ENCODE measurements at places on chromosomes 5 and 9. TPM values are rescaled to one million over a fixed set of nuclear protein-coding genes. Genes with fewer than 3 reads are reported as not detected.

GRCh38 chr9:35686222-35687203 is 3.2 kb downstream of the TPM2 start:
- H3K27ac ChIP-seq: peak overlapping the region; percentile 95
- no peaks in the 10 kb centered on the region for H3K27me3 ChIP-seq
- peak; percentile 73 for DNase-seq
- peaks cover 36% of the 10 kb centered on the region for H3K36me3 ChIP-seq

Gene EDIL3
- 7.7 TPM for total RNA-seq

GRCh38 chr9:20988061-20988460 is 43.4 kb downstream of the HACD4 start:
- DNase-seq: no peak
- H3K36me3 ChIP-seq: peaks cover 28% of the 10 kb centered on the region
- no peak overlapping the region for H3K4me3 ChIP-seq
- H3K27me3 ChIP-seq: no peaks in the 10 kb centered on the region
- H3K4me1 ChIP-seq: no peaks in the 10 kb centered on the region

- no peak overlapping the region for H3K27ac ChIP-seq
- H3K36me3 ChIP-seq: no peaks in the 10 kb centered on the region
- no peak overlapping the region for H3K4me3 ChIP-seq
- DNase-seq: no peak
- H3K27me3 ChIP-seq: no peaks in the 10 kb centered on the region
Measured at GRCh38 chr9:33234511-33235467, 5.2 kb upstream of the SPINK4 start.

- no peak overlapping the region for H3K27ac ChIP-seq
- no peaks in the 10 kb centered on the region for H3K36me3 ChIP-seq
- no peaks in the 10 kb centered on the region for H3K27me3 ChIP-seq
Measured at GRCh38 chr5:158273035-158273434, 414.1 kb upstream of the CLINT1 start.

GRCh38 chr9:23123048-23123632 is 676.5 kb downstream of the DMRTA1 start:
- no peaks in the 10 kb centered on the region for H3K4me1 ChIP-seq
- H3K27me3 ChIP-seq: no peaks in the 10 kb centered on the region
- H3K4me3 ChIP-seq: no peak overlapping the region
- peak; percentile 66 for DNase-seq
- H3K27ac ChIP-seq: no peak overlapping the region

DNA sequence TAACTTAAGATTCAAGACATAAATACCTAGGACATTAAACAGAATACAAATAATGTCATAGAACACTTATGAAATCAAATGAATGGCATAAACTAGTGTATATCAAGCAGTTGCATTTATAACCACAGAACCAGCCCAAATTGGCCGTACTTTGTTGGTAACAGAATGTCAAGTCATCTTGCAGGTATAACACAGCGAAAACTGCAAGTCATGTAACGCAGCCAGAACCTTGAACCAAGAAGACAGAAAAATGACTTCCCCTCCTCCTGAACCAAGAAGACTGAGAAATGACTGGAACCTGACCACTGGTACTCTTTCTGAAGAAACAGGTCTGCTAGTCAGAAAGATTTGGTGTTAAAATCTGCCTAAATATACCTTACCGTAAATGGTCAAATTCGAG is 38.9 kb downstream of the ANKRD31 start:
- no peak overlapping the region for H3K27ac ChIP-seq
- no peak for DNase-seq
- H3K27me3 ChIP-seq: peaks cover 8% of the 10 kb centered on the region
- no peak overlapping the region for H3K4me3 ChIP-seq
- no peaks in the 10 kb centered on the region for H3K36me3 ChIP-seq

DNA sequence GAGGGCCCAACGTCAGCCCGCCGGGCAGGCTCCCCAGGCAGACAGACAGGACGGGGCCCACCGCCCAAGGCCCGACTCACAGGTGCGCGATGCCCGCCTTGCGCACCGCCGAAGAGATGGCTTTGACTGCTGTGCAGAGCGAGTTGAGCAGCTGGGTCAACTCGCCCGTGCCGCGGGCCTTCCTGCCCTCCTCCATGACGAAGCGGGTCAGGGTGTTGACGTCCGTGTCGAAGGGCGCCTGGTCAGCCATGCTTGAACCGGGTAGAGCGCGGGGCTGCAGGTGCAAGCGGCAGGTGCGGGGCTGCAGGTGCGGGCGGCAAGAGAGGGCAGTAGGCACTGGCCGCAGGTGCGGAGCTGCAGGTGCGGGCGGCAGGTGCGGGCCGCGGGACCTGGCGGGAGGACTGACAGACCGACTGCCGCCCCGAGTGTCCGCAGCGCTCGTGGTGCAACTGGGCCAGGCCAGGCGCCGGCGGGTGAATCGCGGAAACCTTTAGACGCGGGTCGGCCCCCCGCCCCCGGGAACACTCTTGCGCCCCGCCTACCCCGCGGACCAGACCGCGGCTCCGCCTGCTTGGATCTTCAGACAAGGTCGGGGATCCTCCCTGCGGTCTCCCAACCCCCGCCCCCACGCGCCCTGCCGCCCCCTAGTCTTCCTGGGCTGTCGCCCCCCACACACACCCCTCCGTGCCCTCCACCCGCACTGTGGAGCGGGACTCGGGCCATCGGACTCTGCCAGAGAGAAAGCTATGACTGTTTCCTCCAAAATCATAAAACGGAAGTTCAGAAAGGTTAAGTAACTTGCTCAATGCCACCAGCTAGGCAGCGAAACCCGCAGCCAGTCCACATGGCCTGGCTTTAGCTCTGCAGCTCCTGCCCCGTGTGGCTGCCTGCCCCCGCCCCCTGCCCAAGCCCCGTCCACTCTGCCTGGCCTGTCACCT is at the start of gene FBP1:
FBP1 (minus strand) TSS at position 458 of the 938 bp plus-strand sequence; CDS start at position 250, 208 bp downstream.
- no peaks in the 10 kb centered on the region for H3K36me3 ChIP-seq
- H3K27ac ChIP-seq: no peak within 1 kb of the TSS
- peak within 1 kb of the TSS; percentile 41 for H3K4me3 ChIP-seq
- peaks cover 70% of the 10 kb centered on the region for H3K27me3 ChIP-seq

DNA sequence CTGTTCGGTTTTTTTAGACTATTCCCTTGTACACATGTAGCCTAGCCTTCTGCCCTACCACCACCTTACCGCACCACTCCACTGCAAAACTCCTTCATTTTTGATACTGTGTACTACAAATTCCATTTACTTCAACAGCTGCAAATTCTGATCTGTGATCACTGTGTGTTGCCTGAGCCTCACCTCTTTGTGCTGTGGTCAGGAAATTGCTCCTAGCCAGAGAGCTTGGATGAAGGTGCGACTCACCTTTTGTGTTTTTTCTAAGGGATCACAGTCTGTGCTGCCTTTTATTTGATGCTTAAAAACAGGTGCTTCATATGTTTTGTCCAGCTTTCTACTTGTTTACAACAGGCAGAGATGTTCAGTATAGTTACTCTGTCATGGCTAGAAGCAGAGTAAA is 31.5 kb downstream of the CSNK1G3 start:
- H3K27me3 ChIP-seq: no peaks in the 10 kb centered on the region
- H3K4me1 ChIP-seq: no peaks in the 10 kb centered on the region
- no peak for DNase-seq
- H3K4me3 ChIP-seq: no peak overlapping the region

- no peaks in the 10 kb centered on the region for H3K4me1 ChIP-seq
- no peaks in the 10 kb centered on the region for H3K27me3 ChIP-seq
- no peaks in the 10 kb centered on the region for H3K36me3 ChIP-seq
- peak; percentile 57 for DNase-seq
- H3K27ac ChIP-seq: no peak overlapping the region
Measured at GRCh38 chr9:110330484-110331105, 7.1 kb downstream of the TXNDC8 start.

Gene MYOT
- total RNA-seq: not detected

Gene OMD
- total RNA-seq: not detected

Gene GPR150
- 0.57 TPM for total RNA-seq

DNA sequence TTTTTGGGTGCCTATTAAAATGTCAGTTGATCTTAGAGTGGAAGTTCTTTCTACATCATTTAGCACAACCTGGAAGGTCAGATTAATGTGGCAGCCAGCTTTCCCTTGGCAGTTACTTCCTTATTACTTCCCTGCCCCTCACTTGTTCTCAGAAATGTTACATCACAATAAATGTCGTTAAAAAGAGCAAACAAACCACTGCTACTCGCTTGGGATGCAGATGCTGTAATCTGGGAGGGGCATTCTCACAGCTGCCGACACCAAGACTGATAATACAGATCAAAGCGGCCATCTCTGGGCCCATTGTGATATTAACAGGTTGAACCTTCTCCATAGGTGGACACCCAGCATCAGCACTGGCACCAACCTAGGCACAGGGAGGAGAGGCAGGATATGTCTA is 29.3 kb downstream of the PLAC8L1 start:
- no peaks in the 10 kb centered on the region for H3K27me3 ChIP-seq
- H3K27ac ChIP-seq: no peak overlapping the region
- H3K4me3 ChIP-seq: no peak overlapping the region
- no peak for DNase-seq

DNA sequence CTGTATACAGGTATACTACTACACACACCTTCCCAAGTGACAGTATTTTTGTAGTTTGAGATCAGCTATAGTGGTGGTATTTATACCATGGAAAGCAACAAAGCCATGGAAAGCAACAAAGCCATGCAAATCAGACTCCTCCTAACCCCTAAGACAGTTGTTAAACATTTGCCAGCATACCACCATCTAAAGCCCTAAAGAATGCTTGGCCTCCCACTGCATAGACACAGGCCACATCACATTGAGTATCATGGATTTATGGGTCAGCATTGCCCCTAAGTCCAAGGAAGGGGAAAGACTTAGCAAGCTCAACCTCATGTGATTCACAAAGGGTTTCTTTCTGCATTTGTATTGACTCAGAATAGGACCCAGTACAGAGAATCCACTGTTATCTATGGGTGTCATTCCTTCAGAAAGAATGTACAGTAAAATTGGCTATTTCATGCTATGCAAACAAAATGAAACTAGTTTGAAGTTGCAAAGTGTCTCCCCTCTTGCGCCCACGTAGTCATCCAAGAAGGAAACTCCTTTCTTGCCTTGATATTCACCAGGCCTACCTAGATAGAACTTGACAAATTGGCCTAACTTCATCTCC is 70.4 kb upstream of the IQGAP2 start:
- no peak overlapping the region for H3K4me3 ChIP-seq
- H3K36me3 ChIP-seq: no peaks in the 10 kb centered on the region
- H3K27ac ChIP-seq: no peak overlapping the region
- no peak for DNase-seq
- no peaks in the 10 kb centered on the region for H3K27me3 ChIP-seq
- H3K4me1 ChIP-seq: no peaks in the 10 kb centered on the region

Gene ADAMTS12
- total RNA-seq: 25.6 TPM

- peak; percentile 40 for DNase-seq
- H3K36me3 ChIP-seq: no peaks in the 10 kb centered on the region
- H3K27me3 ChIP-seq: no peaks in the 10 kb centered on the region
- no peak overlapping the region for H3K4me3 ChIP-seq
- peaks cover 8% of the 10 kb centered on the region for H3K4me1 ChIP-seq
- H3K27ac ChIP-seq: no peak overlapping the region
Measured at GRCh38 chr5:83255268-83255667, 177.9 kb downstream of the XRCC4 start.

Gene TNFSF15
- total RNA-seq: not detected

Gene SLCO6A1
- not detected for total RNA-seq

GRCh38 chr9:17627641-17628040 is 48.8 kb downstream of the SH3GL2 start:
- H3K27ac ChIP-seq: no peak overlapping the region
- H3K27me3 ChIP-seq: no peaks in the 10 kb centered on the region
- no peaks in the 10 kb centered on the region for H3K4me1 ChIP-seq
- DNase-seq: no peak
- no peaks in the 10 kb centered on the region for H3K36me3 ChIP-seq

DNA sequence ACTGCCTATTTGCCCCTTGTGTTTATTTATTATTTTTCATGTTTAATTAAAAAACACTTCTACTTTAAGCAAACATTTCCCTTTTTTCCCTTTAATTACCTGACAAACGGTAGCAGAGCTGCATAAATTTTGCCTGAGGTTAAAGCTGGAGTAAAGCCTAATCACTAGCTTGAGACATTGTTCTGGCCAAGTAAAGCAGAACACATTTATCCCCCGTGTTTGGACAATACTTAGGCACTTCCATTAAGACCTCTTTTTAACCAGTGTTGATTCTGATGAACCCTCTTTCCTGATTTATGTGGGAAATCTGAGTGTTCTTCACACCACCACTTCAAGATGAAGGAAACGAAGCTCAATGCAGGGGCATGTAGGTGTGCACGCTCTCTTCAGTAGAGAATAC is 54.5 kb downstream of the BNC2 start:
- H3K27ac ChIP-seq: no peak overlapping the region
- H3K27me3 ChIP-seq: peaks cover 98% of the 10 kb centered on the region

DNA sequence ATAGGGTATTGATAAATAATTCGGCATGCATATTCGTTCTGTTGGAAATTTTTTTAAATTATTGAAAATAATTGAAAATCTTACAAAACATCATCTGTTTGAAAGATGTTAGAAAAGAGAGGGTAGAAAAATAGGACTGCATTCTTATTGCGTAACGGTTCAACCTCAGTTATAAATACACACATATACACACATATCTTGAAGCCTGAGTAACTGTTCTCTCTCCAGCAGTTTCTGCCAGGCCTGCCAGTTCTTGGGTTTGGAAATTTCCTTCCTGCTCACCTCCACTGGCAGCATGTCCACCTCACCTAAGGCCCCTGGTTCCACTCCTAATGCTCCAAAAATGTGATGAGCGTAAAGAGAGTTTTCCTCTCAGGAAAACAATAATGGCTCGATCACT is 9.1 kb downstream of the SPATA31E1 start:
- H3K27ac ChIP-seq: no peak overlapping the region
- no peak overlapping the region for H3K4me3 ChIP-seq
- H3K36me3 ChIP-seq: no peaks in the 10 kb centered on the region
- H3K27me3 ChIP-seq: no peaks in the 10 kb centered on the region

Measured in cardiac muscle cell (in vitro differentiated cells and primary cell).